ENCODE measurements at places on chromosomes 5 and 9.

GRCh38 chr5:158096835-158097234, 237.9 kb upstream of the CLINT1 start:
- no peak for DNase-seq

- no peak for DNase-seq
Observed at GRCh38 chr9:102087141-102087540, 348.7 kb upstream of the GRIN3A start.

- DNase-seq, result no peak
Observed at GRCh38 chr5:94260096-94260495, 358.3 kb downstream of the KIAA0825 start.

GRCh38 chr5:61362796-61363368, 30.8 kb downstream of the ZSWIM6 start:
- DNase-seq, result no peak

DNA sequence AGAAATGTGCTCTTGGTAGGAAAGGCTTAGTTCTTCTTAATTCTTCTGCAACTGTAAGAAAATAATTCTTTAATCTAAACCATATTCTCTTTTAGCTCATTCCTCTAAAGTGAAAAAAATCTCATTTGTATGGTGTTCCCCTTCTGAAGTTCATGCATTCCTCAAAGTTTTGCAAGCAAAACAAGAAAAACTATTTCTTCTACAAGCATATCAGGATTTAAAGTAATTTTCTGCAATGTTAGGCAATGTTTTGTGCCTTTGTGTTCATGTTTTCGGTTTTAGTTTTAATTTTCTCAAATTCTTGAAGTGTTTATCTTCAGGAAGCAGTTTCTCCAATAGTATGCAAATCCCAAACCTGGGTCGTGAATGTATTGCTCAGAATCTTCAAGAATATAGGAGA, 12.7 kb upstream of the GPR21 start:
- no peak for DNase-seq

DNA sequence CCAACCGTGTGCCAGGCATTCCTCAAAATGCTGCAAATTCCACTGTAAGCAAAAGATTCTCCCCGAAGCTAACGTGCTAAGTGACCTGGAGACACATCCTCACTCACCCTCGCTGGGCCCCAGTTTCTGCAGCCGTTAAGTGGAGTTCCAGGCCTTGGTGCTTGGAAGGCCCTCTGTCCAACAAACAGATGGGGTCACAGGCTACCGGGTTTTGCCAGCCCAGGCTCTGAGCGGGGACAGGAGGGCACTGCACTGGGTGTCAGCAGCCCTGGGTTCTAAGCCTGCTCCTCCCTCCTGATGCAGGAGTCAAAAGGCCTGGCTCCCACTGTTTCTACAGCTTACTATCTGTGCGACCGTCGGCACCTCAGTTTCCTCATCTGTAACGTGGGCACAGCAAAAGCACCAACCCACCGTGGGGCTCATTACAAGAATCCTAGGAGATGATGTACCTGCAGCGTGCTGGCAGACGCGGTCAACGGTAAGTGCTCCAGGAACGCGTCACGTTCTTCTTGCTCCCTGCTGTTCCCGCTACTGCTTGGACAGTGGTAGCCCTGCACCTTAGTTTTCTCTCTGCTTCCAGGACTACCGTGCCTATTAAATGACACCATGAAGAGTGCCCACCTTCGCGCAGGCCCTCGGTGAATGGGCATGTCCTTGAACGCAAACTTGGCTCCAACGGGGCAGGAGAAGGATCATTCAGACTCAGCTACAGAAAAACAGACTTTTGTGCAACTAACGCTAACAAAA, 84.8 kb downstream of the ADAMTS2 start:
- DNase-seq, result no peak

DNA sequence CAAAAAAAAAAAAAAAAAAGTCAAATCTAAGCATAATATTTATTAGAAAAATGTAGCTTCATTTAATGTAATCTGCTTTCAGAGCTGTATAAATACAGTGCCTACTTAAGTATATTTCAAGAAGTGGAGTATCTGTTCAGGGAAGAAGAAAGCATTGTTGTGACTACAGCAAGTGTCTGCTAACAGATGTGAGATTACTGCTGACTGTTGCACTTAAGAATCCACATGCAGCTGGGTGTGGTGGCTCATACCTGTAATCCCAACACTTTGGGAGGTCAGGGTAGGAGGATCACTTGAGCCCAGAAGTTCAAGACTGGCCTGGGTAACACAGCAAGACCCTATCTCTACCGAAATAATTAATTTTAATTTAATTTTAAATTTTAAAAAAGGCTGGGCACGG, 19.0 kb downstream of the KDM3B start:
- no peak for DNase-seq

GRCh38 chr9:108746864-108747263, 108.9 kb downstream of the ACTL7B start:
- no peak for DNase-seq

DNA sequence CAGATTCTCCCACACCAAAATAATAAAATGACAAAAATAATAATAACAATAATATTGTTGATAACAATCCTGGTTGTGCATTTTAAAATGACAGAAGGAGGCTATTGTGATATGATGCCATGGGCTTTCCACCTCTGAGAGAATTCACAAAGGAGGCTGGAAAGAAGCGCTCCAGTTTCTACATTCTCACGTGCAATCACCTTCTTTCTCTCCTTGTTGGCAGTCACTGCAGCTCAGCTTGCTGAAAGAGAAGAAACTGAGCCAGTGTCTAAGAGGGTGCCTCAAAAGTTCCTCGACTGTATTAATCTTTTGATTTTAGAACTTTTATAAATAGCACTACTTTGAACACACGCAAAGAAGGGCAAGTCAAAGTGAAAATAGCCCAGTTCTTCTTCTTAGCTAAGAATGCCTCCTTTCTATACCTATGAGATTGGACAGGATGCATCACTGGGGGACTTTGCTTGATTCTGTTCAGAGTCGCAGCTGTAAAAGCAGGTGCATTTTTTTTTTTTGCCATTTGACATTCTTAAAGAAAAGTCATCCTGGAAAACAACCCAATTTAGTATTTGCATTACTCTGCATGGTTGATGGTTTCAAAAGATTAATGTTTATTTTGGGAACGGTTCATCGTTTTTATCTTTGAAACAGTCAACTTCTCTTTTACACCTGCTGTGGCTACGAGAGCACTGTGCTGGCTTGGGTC, 12.4 kb upstream of the SUB1 start:
- no peak for DNase-seq

- DNase-seq, result no peak
Observed at GRCh38 chr9:105858877-105859276, 164.5 kb downstream of the TMEM38B start.

DNA sequence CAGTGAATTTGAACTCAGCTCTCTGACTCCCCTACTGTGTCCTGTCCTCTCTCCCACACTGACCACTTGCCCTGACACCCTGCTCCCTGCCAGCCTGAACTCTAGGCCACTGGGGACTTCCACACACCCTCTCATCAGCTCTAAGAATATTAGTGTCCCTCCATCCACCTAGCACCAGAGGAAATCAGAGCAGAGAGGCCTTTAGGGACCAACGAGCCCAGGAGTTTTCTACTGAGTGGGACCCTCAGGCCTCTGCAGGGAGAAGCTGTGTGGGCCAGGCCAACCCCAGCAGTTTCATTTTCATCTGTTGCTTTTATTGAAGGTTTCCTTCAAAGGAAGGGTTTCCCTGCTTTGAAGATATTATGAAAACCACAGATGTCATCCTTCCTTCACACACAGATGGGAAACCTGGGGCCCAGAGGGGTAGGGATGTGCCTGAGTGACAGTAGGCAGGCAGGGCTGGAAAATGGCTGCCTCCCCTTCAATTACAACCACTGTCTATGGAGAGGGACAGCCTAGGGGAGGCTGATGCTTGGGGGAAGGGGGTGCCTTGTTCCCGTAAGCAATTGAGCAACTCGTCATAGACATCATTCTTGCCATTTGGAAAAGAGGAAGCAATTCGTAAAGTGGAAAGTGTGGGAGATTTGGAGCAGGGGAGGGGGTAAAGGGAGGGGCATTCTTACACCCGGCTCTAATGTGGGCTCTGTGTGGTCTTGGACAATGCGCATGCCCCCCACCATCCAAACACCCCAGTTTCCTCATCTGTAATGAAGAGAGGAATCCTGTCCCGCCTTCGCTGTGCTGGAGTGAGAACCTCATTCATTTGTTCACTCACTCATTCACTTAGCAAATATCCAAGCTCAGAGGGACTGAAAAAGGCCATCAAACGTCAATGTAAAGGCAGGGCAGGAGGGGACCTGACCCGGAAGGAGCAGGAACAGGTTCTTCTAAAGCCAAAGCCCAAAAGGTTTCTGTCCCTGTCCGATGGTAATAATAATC, 3.9 kb downstream of the GLIPR2 start:
- DNase-seq, result no peak

DNA sequence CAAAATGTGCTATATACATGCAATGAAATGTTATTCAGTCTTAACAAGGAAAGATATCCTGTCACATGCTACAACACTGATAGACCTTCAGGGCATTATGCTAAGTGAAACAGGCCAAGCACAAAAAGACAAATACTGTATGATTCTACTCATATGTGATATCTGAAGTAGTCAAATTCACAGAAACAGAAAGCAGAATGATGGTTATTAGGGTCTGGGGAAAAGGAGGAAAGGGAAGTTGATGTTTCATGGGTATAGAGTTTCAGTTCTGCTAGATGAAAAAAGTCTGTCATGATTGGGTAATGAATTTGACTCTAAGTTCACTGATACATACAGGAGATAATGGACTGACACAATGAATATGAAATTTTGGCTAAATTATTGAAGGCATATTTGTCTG, 11.2 kb upstream of the RIC1 start:
- no peak for DNase-seq

DNA sequence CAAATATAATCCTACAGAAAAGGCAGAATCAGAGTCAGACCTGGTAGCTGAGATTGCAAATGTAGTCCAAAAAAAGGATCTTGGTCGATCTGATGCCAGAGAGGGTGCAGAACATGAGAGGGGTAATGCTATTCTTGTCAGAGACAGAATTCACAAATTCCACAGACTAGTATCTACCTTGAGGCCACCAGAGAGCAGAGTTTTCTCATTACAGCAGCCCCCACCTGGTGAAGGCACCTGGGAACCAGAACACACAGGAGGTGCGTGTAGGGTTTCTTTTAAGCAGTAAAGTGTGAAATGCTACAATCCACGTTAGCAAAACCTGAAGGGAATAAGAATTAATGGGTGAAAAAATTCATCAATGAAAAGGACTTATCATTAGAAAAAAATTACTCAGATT, 145.8 kb downstream of the GIN1 start:
- no peak for DNase-seq

DNA sequence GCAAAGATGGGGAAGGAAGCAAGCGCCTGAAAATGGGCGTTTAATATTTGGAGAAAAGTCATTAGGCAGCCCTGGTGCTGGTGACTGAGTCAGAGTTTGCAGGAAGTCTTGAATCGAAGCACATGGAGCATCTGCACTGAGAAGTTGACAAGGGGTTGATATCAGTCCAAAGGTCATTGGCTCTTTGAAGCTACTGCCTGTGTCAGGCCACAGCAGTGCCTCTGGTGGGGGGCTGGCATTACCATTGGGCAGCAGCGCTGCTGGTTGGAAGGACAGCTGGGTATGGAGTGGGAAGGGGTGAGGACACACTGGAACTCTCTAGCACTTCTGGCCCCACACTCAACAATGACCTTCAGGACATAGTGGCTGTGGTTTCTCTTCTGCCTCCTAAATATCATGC, 150.4 kb upstream of the ERCC6L2 start:
- DNase-seq, result no peak

DNA sequence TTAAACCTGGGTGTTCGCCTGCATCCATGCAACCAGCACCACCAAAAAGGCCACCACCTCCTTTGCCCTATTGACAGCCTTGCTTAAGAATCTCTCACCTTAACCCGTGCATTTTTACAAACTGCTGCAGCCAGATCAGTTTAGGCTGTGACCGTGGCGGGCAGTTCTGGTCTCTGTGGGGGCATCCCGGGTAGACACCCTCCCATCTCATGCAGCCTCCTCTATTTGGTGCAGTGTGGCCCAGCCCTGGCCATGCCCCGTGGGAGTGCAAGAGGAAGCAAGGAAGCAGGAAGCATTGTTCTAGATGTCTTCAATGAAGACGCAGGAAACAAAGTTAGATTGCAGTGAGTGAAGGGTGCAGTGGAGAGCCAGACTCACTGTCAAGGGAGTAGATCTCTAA, 108.8 kb upstream of the MVB12B start:
- no peak for DNase-seq

- DNase-seq, result no peak
Observed at GRCh38 chr5:1390333-1390732, 45.4 kb upstream of the CLPTM1L start.

- no peak for DNase-seq
Observed at GRCh38 chr9:137801023-137801319, 76.6 kb upstream of the CACNA1B start.

DNA sequence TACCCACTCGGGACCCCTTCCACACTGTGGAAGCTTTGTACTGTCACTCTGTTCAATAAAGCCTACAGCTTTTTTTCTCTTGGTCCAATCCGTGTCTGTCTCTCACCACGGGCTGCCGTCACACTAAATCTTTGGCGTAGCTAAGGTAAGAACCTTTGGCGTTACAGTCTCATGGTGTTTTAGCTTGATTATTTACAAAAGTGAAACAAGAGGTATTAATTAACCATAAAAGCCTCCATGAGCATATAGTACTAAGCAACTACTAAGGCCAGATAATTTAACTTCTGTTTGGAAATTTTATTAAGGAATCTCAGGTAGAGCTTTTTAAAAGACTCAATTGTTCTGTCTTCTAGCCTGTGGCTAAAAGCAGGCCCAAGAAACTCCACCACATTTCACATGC, 370.7 kb upstream of the TRPC7 start:
- DNase-seq, result no peak

GRCh38 chr9:88593537-88594185, 58.7 kb downstream of the NXNL2 start:
- no peak for DNase-seq

- DNase-seq, result no peak
Observed at GRCh38 chr5:9774472-9775079, 144.4 kb upstream of the TAS2R1 start.

GRCh38 chr9:128393970-128394369, 22.8 kb downstream of the URM1 start:
- no peak for DNase-seq

DNA sequence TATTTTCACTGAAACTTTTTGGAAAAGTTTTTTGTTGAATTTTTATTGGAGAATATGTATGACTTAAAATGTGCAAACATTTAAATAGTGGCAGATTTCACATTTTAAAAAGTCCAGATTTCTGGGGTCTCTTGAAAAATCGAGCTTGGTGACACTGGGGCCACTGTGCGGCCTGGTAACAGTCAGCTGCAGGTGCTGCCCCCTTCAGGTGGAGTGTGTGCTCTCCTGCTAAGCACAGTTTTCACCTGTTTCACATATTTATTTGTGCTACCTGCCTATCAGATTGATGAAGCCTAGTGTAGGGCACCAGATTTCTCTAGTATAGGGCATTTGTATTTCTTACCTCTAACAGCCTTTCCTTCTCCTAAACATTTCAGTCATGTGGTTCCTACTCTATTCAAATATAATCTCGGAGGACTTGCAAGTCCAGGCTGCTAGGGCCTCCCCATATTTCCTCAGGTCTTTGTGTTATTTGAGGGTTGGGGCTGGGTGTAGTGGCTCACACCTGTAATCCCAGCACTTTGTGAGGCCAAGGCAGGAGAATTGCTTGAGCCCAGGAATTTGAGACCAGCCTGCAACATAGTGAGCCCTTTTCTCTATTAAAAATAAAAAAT, 95.8 kb upstream of the KLF9 start:
- peak; percentile 9 for DNase-seq

Data from NCI-H2081 (cell line).